Left ventricle myocardium superior (tissue), 1 donor: ENCODE measurements at places on chromosomes 7 and 10.
A peak's percentile ranks its signal among the peaks of the same experiment; 100 is the strongest.

DNA sequence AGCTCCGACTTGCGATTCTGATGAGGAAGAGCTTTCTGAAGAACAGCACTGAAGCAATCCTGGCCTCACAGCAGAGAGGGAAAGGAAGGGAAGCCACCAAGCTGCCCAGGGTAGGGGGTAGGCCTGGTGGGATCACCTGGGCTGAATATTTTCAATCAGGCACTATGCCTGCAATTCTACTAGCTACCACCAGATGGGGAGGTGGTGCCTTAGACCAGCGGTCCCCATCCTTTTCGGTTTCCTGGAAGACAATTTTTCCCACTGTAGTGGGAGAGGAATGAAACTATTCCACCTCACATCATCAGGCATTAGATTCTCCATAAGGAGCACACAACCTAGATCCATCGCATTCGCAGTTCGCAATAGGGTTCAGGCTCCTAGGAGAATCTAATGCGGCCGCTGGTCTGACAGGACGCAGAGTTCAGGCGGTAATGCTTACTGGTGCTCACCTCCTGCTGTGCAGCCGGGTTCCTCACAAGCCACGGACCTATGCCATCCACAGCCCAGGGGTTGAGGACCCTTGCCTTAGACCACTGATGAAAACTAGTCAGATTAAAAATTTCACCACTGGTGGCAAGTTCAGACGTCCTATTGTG is 2.7 kb downstream of the LRRC20 start:
- no peak for DNase-seq

GRCh38 chr7:93923942-93924341 is 2.4 kb downstream of the GNG11 start:
- DNase-seq = no peak

DNA sequence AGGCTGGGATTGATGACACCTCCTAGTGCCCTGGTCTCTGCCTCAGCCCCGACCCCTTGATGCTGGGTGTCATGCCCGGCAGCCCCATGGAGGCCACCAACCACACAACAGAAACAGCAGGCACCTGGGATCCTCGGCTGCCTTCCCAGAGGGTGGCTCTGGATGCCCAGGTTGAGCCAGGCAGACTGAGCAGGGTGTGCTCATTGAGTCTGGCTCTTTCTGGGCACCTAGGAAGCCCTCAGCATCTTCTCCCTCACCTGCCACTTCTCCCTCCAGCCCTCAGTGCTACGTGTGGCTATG is 484.5 kb upstream of the MGMT start:
- no peak for DNase-seq

DNA sequence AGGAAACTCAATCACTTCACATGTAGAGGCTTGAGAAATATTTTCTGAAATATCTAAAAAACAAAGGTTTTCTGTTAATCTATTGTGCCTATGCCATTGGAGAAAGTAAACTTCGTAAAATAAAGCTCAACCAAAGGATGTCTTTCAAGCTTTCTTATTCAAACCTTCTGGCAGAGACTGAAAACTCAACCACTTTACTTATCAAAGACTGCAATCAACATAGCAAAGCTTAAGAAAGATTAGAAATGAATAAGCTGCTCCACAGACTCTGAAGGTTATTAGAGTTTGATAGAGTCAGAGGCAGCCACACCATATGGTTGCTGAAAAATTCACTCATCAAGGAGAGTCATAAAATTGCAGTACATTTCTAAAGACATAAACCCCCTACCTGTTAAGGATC is 245.8 kb upstream of the MEOX2 start:
- no peak for DNase-seq

DNA sequence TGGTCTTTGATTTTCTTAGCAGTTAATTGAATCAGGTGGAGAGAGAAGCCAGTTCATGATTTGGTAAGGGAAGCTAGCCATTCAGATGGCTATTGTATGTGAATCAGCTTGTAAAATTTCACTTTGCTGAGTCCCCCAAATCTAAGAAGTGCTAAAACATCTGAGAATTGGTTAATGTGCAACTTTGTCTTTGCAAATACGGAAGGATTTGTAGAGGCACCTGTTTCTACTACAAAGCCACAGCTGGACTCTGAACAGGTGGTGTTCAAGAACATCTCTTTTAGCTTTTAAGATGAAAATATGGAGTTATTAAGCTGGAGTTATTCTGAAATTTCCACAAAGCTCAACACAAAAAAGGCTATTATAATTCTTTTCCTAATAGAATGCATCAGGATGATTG is 132.6 kb downstream of the VPS50 start:
- DNase-seq = no peak

- no peak for DNase-seq
These were observed at the start of gene NANOS1 for GRCh38 chr10:119029613-119030420. TSS of gene NANOS1 (plus strand) at chr10:119029714. CDS start at chr10:119029802, 88 bp downstream.

- DNase-seq = no peak
These were observed 11.6 kb downstream of the BET1 start for GRCh38 chr7:93992421-93993110.

DNA sequence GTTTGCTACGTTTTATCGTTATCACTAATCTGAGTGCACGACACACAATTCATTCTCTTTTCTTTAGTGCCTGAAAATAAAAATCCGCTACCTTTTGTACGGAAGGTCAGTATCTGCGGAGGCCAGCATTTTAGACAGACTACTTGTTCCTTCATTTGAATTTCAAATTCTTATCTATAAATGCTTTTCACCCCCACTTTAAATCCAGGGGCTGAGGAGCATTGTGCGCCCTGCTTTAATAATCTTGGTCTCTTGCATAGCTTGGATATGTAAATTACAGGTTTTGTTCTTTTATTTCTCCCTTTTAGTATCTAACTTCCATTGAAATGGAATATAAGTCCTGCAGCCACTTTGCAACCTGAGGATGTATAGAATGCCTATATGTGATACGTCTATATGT is 44.7 kb downstream of the NRP1 start:
- no peak for DNase-seq

- DNase-seq = peak; percentile 56
These were observed 47.7 kb downstream of the DLD start for GRCh38 chr7:107938456-107939250.

- peak; percentile 63 for DNase-seq
These were observed 961.5 kb downstream of the KCNMA1 start for GRCh38 chr10:76675951-76676587.

DNA sequence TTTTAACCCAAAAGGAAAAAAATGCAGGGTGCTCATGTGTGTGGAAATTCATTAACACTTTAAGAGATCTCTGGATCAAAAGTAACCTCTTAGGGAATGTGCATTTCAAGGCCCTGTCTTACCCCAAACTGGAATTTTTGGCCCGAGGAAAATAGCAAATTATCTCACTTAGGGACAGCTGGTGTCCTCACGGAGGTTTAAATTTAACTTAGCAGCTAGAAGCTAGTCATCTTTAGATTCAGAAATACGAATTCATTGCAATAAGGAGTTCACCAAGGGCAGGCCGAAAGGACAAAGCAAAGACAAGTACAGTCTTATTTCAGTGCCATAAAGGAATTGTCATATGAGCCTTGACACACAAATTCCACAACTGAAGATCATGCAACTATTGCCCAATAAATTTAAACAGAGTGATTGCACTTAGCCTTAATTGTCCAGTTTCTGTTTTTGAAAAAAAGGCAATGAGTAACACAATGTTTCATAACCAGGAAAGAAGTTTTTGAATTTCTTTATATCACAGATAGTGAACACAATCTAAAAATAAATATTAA is 22.4 kb upstream of the SEMA3C start:
- DNase-seq = no peak

DNA sequence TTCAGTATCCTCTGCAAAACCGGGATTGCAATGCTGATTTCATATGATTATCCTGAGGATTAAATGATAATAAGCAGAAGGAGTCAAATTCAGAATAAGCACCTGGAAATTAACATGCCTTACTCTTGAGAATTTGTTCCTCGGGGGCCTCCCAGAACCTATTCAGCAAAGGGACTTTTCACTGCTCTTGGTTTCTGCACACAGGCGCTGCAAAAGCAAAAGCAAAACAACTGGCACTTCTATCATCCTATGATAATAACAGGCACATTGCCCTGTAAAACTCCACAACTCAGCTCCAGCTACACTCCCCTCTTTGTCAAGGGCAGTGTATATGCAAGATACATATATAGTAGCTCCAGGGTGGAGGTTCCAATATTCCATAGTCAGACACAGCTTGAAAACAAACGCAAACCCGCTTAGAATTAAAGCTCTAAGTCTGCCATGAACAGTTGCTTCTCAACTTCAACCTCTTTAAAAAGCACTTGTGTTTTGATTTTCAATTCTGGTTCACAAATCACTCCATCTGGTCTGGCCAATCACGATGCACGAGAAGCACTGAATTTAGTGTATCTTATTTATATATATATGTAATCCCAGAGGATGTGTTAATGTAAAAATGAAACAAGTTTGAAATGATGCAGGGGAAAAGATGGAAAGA is 119.9 kb upstream of the PTER start:
- DNase-seq = no peak

- DNase-seq = no peak
These were observed 207.7 kb upstream of the TEX47 start for GRCh38 chr7:89002981-89003956.

GRCh38 chr10:83990126-83990525 is 149.2 kb upstream of the GHITM start:
- no peak for DNase-seq

DNA sequence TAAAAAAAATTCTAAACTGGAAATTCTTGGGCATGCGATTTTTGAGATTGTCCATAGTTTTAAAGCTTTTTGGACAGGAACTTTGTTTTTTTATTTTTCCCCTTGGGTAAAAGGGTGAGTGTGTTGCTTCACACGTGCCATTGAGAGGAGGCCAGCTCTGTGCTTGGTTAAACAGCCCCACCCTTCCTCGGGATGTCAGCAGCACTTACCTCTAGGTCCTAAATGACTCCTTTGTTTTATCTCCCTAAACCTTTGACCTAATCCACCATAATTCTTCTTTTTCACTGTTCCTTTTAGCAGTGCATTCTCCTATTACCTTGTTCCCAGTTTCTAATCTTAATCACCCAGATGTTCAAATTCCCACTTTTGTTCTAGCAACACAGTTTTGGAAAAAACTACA is 83.5 kb downstream of the SEMA3D start:
- peak; percentile 26 for DNase-seq

- no peak for DNase-seq
These were observed 128.1 kb downstream of the JMJD1C start for GRCh38 chr10:63337455-63338251.

DNA sequence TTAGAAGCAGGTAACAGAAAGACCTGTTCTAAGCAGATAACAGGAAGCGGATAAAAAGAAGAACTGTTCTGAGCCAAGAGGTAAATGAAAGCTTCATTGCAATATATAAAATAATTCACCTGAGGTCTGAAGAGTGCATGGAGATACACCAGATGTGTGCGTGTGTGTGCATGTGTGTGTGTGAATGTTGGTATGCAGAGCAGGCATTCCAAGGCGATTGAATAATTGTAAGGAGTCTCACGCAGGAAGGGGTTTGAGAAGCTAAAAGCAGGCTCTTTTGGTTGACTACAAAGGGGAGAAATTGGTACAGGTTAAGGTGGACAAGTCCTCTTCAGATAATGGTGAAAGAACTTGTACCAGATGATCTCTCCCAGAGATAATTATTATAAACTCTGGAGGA is 450.6 kb downstream of the DNAJB9 start:
- no peak for DNase-seq

GRCh38 chr7:120733835-120734234 is 124.1 kb downstream of the TSPAN12 start:
- no peak for DNase-seq

- DNase-seq = no peak
These were observed 244.8 kb downstream of the BICC1 start for GRCh38 chr10:58757352-58758065.

GRCh38 chr7:137984181-137985041 is 17.5 kb downstream of the CREB3L2 start:
- no peak for DNase-seq

- DNase-seq = no peak
These were observed 29.8 kb downstream of the UBE2D4 start for GRCh38 chr7:43956027-43956426.

DNA sequence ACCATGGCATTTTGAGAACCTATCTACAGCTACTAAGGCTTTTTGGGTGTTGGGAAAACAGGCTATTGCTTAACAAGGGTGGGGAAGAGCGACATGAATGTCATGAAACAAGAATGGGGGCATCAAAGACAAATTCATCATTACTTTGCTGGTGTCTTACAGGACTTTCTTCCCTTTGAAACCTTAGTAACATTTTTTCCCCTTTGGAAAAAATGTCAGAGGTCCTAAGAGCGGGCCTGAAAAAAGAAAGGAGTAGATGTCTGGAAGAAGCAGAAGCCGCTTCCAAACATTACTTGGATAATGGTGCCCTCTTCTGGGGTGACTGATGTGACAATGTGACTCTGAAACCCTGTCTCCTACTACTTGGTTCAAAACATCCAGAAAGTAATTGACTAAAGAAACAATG is 3.8 kb upstream of the DDX50 start:
- DNase-seq = no peak

DNA sequence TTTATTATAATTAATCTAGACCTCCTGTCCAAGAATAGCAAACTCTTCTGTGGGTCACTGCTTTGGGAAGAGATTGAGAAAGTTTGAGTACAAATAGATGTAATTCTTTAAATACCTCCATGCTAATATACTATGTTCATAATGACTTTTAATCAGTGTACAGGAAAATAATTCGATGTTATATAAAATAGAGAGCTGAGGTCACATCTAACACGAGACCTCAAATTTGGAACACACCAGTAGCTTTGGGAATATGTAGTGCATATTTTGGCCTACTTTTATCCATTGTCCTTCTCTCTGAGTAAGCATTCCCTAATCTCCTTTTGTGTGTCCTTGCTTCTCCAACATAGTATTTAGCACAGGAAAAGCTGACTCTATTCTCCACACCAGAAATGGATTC is 27.3 kb upstream of the CABCOCO1 start:
- no peak for DNase-seq

- no peak for DNase-seq
These were observed 261.5 kb downstream of the DIP2C start for GRCh38 chr10:427761-428519.

GRCh38 chr7:88013981-88014380 is 79.9 kb downstream of the ADAM22 start:
- no peak for DNase-seq

DNA sequence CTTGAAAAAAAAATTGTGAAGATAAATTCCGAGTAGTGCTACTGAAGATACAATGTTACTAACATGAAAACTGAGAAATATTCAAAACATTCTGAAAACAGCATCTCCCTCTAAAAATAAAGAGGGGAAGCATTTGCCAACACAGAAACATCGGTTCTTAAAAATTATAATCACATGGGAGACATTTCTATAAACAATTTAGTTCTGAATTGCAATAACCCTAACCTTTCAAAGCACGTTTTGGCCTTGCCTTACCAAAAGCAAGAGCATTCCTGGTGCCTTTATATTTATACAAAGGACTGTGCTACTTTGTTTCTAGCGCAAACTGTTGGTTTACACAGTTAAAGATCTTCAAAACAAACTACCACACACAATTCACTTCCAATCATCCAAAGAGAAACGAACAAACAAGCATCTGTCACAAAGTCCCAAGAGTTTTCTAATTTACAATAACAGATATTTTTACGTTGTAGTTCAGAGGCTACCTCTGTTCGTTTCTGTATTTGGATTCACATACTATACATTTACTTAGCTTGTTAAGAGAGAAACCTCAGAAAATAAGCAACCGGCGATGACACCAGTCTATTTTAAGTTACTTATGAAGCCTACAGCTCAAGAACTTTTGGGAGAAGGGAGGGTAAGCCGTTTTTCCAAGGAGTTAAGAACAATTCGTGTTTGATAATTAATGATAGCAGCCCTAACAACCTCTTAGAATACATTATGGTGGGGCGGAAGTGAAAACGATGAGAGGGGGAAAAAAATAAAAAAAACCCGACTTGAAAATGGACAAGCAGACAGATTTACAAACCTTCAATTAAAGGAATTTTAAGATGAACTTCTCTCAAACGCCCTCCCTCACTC is 1.3 kb downstream of the ABI1 start:
- DNase-seq = no peak
